T follicular helper cell (primary cell): ENCODE measurements at places on chromosomes 6 and 20.

DNA sequence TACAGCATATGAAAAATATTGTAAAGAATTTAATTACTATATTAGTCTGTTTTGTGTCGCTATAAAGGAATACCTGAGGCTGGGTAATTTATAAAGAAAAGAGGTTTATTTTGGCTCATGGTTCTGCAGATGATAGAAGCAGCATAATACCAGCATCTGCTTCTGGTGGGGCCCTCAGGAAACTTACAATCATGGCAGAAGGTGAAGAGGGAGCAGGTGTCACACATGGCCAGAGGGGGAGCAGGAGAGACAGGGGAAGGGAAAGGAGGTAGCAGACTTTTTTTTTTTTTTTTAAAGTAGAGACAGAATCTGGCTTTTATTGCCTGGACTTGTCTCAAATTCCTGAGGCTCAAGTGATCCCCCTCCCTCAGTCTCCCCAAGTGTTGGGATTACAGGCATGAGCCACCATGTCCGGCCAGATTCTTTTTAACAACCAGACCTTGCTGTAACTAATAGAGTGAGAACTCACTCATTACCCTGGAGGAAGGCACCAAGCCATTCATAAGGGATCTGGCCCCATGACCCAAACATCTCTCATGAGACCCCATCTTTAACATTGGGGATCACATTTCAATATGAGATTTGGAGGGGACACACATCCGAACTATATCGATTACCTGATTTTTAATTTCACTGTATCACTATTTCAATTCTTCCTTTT lies 64.6 kb downstream of the MAN1A1 start:
- no peak for DNase-seq

DNA sequence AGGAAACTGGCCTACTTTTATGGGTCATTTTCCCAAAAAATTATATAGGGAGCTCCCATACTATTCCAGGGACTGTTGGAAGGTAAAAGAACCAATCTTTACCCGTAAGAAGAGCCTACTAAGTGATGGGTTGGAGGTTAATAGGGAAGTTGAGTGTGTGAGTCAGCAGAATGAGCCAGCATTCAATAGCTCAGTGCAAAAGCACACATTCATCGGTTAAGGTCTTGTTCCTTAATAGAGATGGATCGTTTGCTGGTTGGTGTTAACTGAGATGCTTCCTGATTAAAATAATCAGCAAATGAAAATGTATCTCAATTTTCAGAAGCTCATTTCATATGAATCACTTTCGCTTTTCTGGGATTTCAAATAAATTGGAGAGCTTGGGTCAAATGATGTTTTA lies 115.3 kb upstream of the MRPS10 start:
- DNase-seq: no peak

GRCh38 chr6:106225581-106225980 lies 100.0 kb downstream of the ATG5 start:
- no peak for DNase-seq

GRCh38 chr6:112321941-112322424 lies 25.1 kb upstream of the RFPL4B start:
- no peak for DNase-seq

DNA sequence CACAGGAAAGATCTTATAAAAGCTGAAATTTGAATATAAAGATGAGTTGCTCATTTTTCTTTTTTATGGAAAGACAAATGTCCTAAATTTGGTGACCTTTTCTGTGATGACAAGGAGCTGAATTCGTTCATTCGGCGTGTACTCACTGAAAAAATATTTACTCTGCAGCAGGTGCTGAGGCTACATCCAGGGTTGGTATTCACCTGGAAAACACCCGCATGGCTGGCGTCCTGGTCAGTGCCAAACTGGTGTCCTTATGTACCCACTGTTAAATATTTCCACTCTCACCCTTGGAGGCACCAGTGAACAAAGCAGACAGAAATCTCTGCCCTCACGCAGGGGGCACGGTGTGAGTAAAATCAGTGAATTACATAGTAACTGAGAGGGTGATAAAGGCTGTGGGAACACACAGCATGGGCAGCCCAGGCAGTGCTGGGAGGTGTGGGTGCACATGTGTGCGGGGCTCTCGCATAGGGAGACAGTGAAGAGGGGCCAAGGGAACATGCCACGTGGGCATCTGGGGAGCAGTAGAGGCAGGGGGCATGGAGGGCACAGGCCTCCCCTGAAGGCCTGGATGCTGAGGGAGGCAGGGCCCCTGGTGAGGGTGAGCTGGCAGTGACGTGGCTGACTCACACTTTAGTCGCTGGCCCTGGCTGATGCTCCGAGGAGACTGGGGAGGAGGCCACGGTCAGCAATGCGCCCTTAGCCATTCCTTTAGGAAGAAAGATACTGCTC lies 89.7 kb downstream of the INSM1 start:
- no peak for DNase-seq

DNA sequence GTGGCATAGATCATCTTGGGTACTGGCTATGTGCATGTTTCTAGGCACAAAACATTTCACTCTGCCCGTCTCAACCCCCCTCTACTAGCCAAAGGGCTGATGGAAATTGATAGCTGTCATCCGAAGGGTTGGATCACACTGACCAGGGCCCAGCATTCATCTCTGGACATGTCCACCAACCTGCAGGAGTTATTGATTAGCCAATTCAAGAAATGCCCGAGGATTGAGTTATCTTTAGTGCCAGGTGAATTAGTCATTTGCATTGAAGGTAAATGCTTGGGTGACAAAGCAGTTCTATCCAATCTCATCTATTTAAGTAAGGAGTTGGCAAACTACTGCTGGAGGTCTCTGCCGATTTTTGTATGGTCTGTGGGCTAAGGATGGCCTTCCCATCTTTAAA lies 80.1 kb downstream of the CD164 start:
- DNase-seq: no peak

DNA sequence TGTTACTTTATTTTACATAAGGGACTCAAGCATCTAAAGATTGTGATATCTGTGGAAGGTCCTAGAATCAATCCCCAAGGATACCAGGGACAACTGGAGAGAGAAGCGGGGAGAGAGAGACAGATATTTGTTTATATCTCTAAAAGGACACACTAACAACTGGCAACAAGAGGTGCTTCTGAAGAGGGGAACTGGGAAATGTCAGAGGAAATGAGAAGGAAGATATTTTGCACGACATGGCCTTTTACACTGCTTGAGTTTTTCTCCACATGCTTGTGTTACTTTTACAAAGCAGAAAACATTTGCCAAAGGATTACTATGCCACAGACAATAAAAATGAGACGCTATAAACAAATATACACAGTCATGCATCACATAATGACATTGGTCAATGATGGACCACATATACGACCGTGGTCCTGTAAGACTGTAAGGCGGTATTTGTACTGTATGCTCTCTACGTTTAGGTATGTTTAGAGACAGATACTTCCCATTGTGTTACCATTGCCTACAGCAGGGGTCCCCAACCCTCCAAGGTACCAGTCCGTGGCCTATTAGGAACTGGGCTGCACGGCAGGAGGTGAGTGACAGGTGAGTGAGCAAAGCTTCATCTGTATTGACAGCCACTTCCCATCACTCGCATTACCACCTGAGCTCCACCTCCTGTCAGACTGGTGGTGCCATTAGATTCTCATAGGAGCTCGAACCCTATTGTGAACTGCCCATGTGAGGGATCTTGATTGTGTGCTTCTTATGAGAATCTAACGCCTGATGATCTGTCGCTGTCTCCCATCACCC lies 64.6 kb upstream of the PTPN1 start:
- DNase-seq: no peak

DNA sequence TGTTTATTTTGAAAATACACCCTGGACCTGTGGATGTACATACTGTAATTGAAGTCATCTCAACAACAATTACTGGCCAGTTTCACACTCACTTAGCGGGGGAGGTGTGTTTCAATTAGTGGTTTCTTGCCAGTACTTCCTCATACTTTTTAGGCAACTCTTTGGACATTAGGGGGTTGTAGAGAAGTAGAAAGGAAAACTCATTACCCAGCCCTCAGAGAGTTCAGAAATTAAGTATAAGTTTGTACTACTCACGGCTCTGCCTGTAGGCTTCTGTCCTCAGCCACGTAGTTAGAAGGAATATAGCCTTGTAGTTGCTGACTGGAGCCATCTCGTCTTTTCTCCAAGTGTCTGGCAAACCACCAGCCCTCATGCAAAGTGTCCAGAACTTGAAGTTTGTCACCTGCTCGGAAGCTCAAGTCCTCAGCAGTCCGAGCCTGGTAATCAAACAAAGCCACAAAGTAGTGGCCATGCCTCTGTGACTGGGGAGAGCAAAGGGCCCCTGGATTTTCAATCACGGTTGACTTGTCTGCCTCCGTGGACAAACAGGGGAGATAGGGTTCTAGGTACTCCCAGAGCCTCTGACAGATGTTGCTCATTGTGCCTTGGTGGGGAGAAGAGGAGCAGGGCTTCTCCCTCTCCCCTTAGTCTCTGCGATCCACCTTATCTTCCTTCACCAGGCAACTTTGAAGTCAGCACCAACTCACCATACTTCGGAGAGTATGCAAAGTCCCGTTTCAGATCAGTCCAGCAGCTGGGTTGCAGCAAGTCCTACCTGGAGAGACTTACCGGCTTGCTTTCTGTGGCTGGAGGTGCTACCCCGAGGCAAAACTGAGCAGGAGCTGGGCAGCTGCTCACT lies 749 bp downstream of the FRK start:
- no peak for DNase-seq

DNA sequence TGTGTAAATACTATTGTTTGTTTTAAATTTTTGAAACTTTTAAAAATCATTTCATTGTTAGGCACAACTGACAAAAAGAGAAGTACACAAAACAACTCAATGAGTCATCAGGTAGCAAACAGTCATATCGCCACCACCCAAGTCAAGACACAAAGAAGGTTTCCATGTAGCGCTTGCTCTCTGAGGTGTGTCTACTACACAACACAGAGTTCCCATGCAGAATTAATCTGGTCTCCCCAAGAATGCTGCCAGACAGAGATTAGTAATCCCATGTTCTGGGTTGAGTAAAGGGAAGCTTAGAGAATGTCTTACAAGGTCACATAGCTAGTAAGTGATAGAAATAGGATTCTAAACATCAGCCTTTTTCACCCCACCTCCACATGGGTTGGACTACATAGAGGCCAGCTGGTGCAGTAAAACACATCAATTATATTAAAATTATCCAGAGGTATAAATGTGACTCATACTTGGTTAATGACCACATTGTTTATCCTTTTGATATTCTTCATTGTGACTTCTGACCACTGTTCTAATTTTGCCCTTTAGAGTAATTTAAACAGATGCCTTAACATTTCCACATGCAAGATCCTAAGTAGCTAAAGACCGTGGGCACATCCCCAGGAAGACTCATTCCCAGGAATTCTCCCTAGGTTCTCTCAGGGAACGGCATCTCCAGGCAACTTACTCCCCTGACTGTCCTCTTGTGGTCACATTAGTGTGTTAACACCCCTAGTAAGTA lies 413.5 kb downstream of the PRKN start:
- no peak for DNase-seq

DNA sequence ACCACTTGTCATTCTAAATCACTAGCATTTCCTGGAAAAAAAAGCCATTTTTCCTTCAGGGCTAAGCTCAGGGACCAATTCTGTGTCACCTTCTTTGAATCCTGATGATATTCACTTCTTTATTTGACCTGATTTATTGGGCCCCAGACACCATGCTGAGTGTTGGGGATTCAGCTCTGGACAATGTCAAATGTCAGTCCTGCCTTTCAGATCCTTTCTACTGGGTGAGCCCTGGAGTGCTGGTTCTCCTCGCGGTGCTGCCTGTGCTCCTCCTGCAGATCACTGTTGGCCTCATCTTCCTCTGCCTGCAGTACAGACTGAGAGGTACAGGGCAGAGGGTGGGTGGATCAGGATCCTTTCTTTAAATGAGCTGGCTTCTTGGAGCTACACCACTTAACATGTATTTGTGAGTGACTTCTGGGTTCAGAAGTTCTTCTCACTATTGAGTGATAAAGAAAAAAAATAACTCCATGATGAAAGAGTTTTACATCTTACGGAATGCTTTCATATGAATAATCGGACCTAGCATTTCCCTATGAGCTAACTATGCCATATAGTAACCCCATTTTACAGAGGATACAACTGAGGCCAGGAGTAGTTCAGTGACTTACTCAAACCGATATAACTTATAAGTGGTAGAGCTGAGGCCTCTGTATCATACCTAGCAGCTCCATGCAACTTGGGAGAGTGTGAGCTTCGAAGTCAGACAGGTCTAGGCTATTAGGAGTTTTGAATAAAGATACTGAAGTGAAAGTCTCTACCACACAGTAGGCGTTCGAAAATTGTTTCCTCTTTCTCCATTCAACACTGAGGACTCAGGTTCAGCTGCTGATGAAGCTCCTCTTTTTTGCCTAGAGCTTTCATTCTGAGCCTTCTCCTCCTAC lies 9.3 kb downstream of the MOG start:
- no peak for DNase-seq

DNA sequence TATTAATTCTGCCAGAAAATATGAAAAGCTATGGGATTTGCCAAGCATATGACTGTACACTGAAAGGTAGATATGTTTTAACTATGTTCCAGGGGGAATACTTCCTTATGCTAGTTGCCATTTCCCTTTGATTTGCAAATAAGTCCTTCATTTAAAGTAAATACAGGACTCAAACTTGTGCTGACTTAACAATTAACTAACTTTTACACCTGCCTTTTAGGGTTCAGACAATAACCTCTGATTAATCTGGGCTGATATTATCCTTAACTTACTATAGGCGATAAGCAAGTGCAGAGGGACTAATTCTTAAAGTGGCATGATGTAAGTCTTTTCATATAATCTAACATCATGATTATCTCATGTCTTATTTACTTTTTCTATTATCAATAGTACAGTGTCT lies 143.1 kb downstream of the AHI1 start:
- DNase-seq: no peak

DNA sequence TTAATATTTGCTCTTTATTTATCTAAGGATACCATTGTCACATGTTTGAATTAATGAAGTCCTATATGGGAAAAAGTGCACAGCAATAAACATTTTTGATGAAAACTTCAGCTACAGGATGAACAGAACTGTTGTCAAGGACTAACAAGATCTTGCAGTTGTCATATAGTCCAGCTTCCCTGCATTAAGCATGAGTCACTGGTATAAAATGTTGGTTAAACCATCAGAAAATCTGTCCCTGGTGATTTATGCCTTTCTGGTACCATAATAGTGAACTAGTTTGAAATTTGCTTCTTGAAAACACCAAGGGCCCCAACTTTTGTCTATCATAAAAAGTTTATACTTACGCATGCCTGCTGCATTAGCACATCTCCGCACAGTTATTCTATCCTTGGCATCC lies 60.4 kb upstream of the RSPO3 start:
- no peak for DNase-seq

GRCh38 chr6:9766240-9766915 lies 648.5 kb downstream of the TFAP2A start:
- DNase-seq: no peak

- DNase-seq: peak; percentile 55
These were observed 53.1 kb upstream of the FAM83D start for GRCh38 chr20:38873050-38873581.

- DNase-seq: no peak
These were observed 107.8 kb downstream of the UBE3D start for GRCh38 chr6:82957868-82958245.

- DNase-seq: no peak
These were observed 964.7 kb upstream of the FLRT3 start for GRCh38 chr20:15302075-15302474.

GRCh38 chr6:148343047-148343782 lies 577 bp downstream of the SASH1 start:
- no peak for DNase-seq
